Activated naive CD8-positive, alpha-beta T cell treated with anti-CD3 and anti-CD28 coated beads, Interleukin-2, amount 10 ng/mL, durations not matched to agents 7 days and 5 days (primary cell): ENCODE measurements at places on chromosomes 7 and 10. TPM values are rescaled to one million over a fixed set of nuclear protein-coding genes. Genes with fewer than 3 reads are reported as not detected.

The TMEM213 gene
- not detected for total RNA-seq

The OR2A25 gene
- total RNA-seq: not detected

The CARD11 gene
- 151 TPM for total RNA-seq

The SFTPA1 gene
- total RNA-seq: not detected

The CDK14 gene
- 0.94 TPM for total RNA-seq

The CHRM2 gene
- not detected for total RNA-seq

The MRLN gene
- not detected for total RNA-seq

The ERVW-1 gene
- not detected for total RNA-seq

The AGAP5 gene
- total RNA-seq: 11.3 TPM

The CPN1 gene
- not detected for total RNA-seq

DNA sequence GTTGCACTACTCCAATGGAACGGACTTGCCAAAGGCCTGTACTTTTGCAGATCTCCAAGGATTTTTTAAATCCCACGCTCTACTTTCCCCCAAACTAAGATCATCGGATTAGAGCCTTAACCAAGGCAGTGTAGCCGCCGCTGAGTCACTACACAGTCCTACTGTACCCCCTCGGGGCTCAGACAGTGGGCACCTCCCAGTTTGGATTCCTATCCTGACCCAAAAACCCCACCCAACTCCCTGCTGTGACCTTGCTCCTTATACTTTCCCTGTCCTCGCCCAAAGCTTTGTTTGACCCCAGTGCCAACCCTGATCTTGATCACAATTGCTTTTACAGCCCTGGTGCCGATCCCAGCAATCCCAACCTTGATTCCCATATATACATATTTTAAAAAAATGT, 17.5 kb upstream of the PLAU start:
- no peaks in the 10 kb centered on the region for H3K36me3 ChIP-seq
- H3K27me3 ChIP-seq: peaks cover 15% of the 10 kb centered on the region
- no peak overlapping the region for H3K4me3 ChIP-seq
- peaks cover 1% of the 10 kb centered on the region for H3K4me1 ChIP-seq
- no peak overlapping the region for H3K27ac ChIP-seq

GRCh38 chr10:34526186-34526585, 288.9 kb downstream of the PARD3 start:
- H3K27ac ChIP-seq: no peak overlapping the region
- no peaks in the 10 kb centered on the region for H3K4me1 ChIP-seq
- no peak overlapping the region for H3K4me3 ChIP-seq
- DNase-seq: no peak

DNA sequence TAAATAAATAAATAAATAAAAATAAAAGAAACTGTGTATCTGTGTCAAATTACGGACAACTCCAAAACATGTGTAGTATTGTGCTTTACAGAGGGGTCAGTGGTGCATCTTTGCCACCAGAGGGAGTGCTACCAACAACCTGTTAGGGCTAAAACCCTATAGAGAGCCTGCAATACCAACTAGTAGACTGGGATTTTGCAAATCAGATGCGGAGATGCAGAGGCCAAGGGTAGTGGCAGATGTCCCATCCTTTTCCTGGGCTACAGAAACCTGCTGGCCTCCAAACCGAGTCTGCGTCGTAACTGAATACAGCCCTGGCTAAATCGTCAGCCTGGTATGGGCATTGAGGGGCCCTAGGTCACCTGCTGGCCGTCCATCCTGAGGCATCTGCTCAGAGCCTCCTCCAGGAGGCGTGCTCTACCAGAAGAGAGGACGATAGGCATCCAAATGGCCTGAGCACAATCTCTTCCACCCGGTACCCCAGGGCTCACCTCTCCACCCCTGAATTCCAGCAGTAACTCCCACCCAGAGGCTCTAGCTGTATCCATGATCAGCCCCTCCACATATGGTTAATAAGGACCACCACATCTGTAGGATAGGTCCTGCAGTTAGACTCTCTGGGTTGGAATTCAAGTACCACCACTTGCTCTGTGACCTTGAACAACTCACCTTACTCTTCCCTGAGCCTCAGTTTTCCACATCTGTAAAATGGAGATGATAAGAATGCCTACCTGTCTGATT, 6.2 kb upstream of the RRP12 start:
- H3K27ac ChIP-seq: peak overlapping the region; percentile 75
- H3K4me1 ChIP-seq: peaks cover 12% of the 10 kb centered on the region
- H3K36me3 ChIP-seq: no peaks in the 10 kb centered on the region
- H3K4me3 ChIP-seq: peak overlapping the region; percentile 63
- H3K27me3 ChIP-seq: no peaks in the 10 kb centered on the region
- peak; percentile 72 for DNase-seq

- peak overlapping the region; percentile 3 for H3K27ac ChIP-seq
- no peak overlapping the region for H3K4me3 ChIP-seq
- H3K4me1 ChIP-seq: peaks cover 21% of the 10 kb centered on the region
These were observed 33.9 kb downstream of the FAM107B start for GRCh38 chr10:14740684-14741247.

DNA sequence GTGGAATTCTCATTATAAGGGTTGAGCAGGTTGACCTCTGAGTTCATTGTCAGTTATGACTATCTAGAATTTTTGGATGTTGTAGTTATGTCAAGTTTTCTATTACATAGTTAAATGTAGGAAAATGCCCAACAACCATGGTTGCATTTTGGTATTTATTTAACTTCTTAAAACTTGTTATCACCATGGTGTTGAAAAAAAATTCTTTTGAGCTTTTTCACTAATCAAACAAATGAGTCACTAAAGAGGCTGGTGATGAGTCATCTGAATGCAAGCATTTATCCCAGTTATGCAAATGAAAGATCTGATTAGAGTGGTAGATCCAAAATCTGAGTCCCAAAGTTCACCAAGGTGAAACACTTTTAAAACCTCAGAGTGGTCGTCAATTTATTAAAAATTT, 624.7 kb upstream of the IGFBP3 start:
- H3K36me3 ChIP-seq: no peaks in the 10 kb centered on the region
- DNase-seq: no peak
- no peak overlapping the region for H3K27ac ChIP-seq

GRCh38 chr7:30177965-30178364, 43.2 kb downstream of the MTURN start:
- H3K4me3 ChIP-seq: no peak overlapping the region
- no peak overlapping the region for H3K27ac ChIP-seq
- H3K27me3 ChIP-seq: peaks cover 2% of the 10 kb centered on the region
- H3K4me1 ChIP-seq: peaks cover 7% of the 10 kb centered on the region

- no peak overlapping the region for H3K4me3 ChIP-seq
- peaks cover 5% of the 10 kb centered on the region for H3K36me3 ChIP-seq
- DNase-seq: no peak
- peaks cover 19% of the 10 kb centered on the region for H3K27me3 ChIP-seq
- H3K4me1 ChIP-seq: peaks cover 10% of the 10 kb centered on the region
These were observed 165.8 kb downstream of the KLF6 start for GRCh38 chr10:3619241-3619640.

- H3K27ac ChIP-seq: no peak overlapping the region
- DNase-seq: no peak
- H3K27me3 ChIP-seq: no peaks in the 10 kb centered on the region
- no peaks in the 10 kb centered on the region for H3K4me1 ChIP-seq
- H3K36me3 ChIP-seq: no peaks in the 10 kb centered on the region
These were observed 99.8 kb downstream of the PTN start for GRCh38 chr7:137243741-137244140.

DNA sequence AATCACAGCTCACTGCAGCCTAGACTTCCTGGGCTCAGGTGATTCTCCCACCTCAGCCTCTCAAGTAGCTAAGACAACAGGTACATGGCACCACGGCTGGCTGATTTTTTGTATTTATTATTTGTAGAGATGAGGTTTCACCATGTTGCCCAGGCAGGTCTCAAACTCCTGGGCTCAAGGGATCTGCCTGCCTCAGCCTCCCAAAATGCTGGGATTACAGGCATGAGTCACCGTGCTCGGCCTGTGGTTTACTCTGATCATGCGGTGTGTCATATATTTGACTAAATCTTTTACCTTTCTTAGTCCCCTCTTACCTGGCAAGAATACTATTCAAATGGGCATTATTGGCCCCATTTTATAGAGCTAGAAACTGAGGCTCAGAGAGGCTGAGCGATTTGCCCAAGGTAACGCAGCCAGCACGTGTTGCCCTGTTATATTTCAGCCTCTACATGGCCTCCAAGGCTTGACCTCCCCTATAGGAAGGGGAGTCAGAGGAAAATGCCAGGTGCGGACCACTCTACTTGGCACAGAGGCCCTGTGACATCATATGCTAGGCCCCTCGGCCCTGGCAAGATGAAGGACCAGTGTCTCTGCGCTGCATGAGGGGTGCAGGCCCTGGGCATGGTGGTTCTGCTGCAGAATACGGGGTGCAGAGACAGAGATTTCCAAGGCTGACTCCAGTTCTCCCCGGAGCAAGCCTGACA, 8.2 kb downstream of the ZCCHC24 start:
- H3K27me3 ChIP-seq: peaks cover 12% of the 10 kb centered on the region
- H3K36me3 ChIP-seq: no peaks in the 10 kb centered on the region

GRCh38 chr7:4803397-4804241, 28.2 kb downstream of the AP5Z1 start:
- H3K4me1 ChIP-seq: no peaks in the 10 kb centered on the region
- H3K27me3 ChIP-seq: peaks cover 20% of the 10 kb centered on the region
- no peak for DNase-seq
- H3K36me3 ChIP-seq: no peaks in the 10 kb centered on the region

GRCh38 chr7:40979296-40979695, 723.6 kb downstream of the INHBA start:
- no peaks in the 10 kb centered on the region for H3K27me3 ChIP-seq
- no peak for DNase-seq
- H3K4me3 ChIP-seq: no peak overlapping the region
- no peak overlapping the region for H3K27ac ChIP-seq

GRCh38 chr10:97485647-97486281, 12.5 kb downstream of the MMS19 start:
- H3K36me3 ChIP-seq: peaks cover 7% of the 10 kb centered on the region
- no peak for DNase-seq
- H3K27me3 ChIP-seq: no peaks in the 10 kb centered on the region
- no peak overlapping the region for H3K4me3 ChIP-seq
- peaks cover 15% of the 10 kb centered on the region for H3K4me1 ChIP-seq

GRCh38 chr10:34205452-34205851, 609.6 kb downstream of the PARD3 start:
- no peak overlapping the region for H3K27ac ChIP-seq
- no peaks in the 10 kb centered on the region for H3K36me3 ChIP-seq
- peaks cover 7% of the 10 kb centered on the region for H3K27me3 ChIP-seq
- no peak for DNase-seq
- peaks cover 5% of the 10 kb centered on the region for H3K4me1 ChIP-seq

- H3K4me3 ChIP-seq: no peak overlapping the region
- H3K4me1 ChIP-seq: peaks cover 2% of the 10 kb centered on the region
- no peak for DNase-seq
- no peaks in the 10 kb centered on the region for H3K36me3 ChIP-seq
- H3K27ac ChIP-seq: no peak overlapping the region
These were observed 27.4 kb upstream of the GDI2 start for GRCh38 chr10:5840314-5841307.

- no peak overlapping the region for H3K27ac ChIP-seq
- H3K36me3 ChIP-seq: no peaks in the 10 kb centered on the region
- H3K27me3 ChIP-seq: no peaks in the 10 kb centered on the region
- no peak for DNase-seq
- peaks cover 2% of the 10 kb centered on the region for H3K4me1 ChIP-seq
- no peak overlapping the region for H3K4me3 ChIP-seq
These were observed 290.6 kb downstream of the FRMD4A start for GRCh38 chr10:14039968-14040668.

DNA sequence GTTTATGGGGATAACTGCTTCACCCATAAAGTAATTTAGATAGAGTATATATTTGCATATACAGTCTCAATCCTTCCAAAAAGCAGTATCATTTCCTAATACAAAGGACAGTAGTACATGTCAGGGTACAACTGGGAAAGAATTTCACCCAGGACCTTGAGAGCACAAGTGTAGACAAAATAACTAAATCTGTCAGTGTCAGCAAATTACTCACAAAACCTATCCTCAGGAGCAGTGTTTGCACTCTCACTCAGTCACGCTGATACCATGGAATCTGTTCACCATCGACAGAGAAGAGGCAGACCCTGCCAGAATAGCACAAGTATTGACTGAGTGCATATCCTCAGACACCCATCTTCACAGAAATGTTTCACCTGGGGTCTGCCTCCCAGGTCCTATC, 554.7 kb upstream of the PHF14 start:
- no peaks in the 10 kb centered on the region for H3K27me3 ChIP-seq
- no peak overlapping the region for H3K27ac ChIP-seq
- H3K4me1 ChIP-seq: no peaks in the 10 kb centered on the region
- H3K36me3 ChIP-seq: no peaks in the 10 kb centered on the region
- no peak overlapping the region for H3K4me3 ChIP-seq
- no peak for DNase-seq

GRCh38 chr10:5659702-5660528, 6.5 kb downstream of the ASB13 start:
- no peak overlapping the region for H3K4me3 ChIP-seq
- peak overlapping the region; percentile 50 for H3K27ac ChIP-seq
- H3K27me3 ChIP-seq: no peaks in the 10 kb centered on the region

DNA sequence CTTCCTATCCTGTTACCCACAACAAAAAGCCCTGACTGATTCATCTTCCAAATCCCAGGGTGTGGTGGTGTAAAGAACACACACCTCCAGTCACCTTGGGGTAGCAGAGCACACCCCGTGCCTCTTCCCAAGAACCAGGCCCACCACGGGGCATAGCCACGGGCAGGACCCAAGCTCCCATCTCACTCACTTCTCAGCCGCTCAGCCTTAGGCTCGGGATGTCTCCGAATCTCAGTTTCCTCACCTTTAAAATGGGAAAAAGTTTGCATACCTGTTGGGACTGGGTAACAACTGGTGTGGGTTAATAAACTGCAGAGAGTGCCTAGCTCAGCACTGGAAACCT, 139.0 kb downstream of the FGFR2 start:
- no peak overlapping the region for H3K27ac ChIP-seq
- H3K4me3 ChIP-seq: no peak overlapping the region
- no peaks in the 10 kb centered on the region for H3K36me3 ChIP-seq
- H3K27me3 ChIP-seq: no peaks in the 10 kb centered on the region
- H3K4me1 ChIP-seq: no peaks in the 10 kb centered on the region

- H3K27me3 ChIP-seq: no peaks in the 10 kb centered on the region
- H3K4me1 ChIP-seq: no peaks in the 10 kb centered on the region
- DNase-seq: no peak
- H3K27ac ChIP-seq: no peak overlapping the region
- H3K36me3 ChIP-seq: no peaks in the 10 kb centered on the region
- H3K4me3 ChIP-seq: no peak overlapping the region
These were observed 80.1 kb upstream of the EMX2 start for GRCh38 chr10:117462424-117462792.

- H3K4me1 ChIP-seq: no peaks in the 10 kb centered on the region
- DNase-seq: no peak
- no peak overlapping the region for H3K4me3 ChIP-seq
These were observed 123.9 kb upstream of the ZMIZ1 start for GRCh38 chr10:78944723-78945312.

DNA sequence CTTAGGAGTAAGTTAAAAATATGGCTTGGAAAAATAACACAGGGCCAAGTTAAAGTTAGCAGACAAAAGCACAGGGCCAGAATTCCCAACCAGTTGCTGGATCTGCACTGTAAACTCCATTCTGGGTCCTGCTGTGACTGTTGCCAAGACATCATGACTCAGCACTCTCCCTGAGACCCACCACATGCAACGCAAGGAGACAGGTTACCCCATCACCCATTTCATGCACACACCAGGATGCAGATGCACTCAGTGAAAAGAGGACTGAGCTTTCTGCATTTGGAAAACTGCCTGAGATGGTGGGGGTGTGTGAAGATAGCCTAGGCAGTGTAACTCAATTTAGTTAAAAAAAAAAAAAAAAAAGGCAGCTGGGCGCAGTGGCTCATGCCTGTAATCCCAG, 97.6 kb upstream of the ZNF438 start:
- H3K27me3 ChIP-seq: peaks cover 4% of the 10 kb centered on the region
- peaks cover 2% of the 10 kb centered on the region for H3K4me1 ChIP-seq
- H3K27ac ChIP-seq: no peak overlapping the region
- H3K4me3 ChIP-seq: no peak overlapping the region
- H3K36me3 ChIP-seq: peaks cover 1% of the 10 kb centered on the region

- peaks cover 25% of the 10 kb centered on the region for H3K36me3 ChIP-seq
- no peaks in the 10 kb centered on the region for H3K27me3 ChIP-seq
- no peak overlapping the region for H3K4me3 ChIP-seq
These were observed 13.2 kb downstream of the TACR2 start for GRCh38 chr10:69403519-69403918.
